ENCODE measurements at places on chromosomes 6 and 20.
A peak's percentile ranks its signal among the peaks of the same experiment; 100 is the strongest.

DNA sequence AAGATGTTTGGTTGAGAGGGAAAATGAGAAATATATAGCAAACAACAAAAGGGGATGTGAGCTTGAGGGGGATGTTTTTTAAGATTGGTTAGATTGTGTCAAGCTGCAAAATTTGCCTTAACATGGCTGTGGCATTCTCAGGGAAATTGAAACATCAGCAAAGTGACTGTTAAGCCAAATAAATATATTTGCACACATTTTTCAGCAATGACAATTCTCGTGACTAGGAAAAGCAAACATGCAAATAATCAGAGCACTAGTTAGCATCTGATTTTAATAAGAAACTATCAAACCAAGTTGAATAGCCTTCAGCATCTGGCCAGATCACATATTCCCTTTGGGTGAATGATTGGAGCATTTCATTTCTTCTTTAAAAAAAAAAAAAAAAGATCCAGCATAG lies 262.8 kb downstream of the TBC1D7 start:
- peak; percentile 14 for DNase-seq

DNA sequence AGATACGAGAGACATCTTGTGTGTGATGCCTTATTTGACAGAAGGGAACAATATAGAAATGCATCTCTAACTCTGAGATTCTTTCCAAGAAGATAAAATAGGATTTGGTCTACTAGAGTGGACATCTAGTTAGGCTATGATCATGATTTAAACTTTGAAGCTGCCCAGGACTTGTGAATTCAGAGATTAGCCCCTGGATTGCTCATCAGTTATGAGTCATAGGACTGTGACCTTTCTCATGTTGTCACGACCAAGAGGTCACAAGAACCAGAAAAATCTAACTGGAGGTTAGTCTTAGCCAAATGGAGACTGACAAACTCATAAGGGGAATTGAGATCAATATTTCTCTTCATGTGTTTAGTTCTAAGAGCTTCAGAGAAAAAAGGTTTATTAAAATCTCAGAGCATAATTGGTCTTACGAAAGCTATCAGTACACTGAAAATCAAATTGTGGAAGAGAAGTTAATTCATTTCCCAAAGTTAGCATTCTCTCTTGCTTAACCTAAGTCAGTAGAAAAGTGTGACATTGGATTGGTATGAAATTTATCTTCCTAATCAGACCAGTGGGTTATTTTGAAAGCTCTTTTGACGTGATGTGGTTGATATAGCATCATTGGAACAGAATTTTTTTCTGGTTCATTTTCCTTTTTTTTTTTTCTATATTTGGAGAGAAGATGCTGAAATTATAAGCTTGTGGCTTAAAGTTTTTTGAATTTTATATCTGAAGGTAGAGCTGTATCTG lies 245.7 kb downstream of the RNF144B start:
- no peak for DNase-seq

- no peak for DNase-seq
Measured at GRCh38 chr6:165877192-165877591, 214.2 kb upstream of the PDE10A start.

- DNase-seq = no peak
Measured at GRCh38 chr6:76592566-76592965, 520.1 kb upstream of the IMPG1 start.

GRCh38 chr20:33981964-33982363 lies 11.7 kb upstream of the RALY start:
- DNase-seq = no peak

DNA sequence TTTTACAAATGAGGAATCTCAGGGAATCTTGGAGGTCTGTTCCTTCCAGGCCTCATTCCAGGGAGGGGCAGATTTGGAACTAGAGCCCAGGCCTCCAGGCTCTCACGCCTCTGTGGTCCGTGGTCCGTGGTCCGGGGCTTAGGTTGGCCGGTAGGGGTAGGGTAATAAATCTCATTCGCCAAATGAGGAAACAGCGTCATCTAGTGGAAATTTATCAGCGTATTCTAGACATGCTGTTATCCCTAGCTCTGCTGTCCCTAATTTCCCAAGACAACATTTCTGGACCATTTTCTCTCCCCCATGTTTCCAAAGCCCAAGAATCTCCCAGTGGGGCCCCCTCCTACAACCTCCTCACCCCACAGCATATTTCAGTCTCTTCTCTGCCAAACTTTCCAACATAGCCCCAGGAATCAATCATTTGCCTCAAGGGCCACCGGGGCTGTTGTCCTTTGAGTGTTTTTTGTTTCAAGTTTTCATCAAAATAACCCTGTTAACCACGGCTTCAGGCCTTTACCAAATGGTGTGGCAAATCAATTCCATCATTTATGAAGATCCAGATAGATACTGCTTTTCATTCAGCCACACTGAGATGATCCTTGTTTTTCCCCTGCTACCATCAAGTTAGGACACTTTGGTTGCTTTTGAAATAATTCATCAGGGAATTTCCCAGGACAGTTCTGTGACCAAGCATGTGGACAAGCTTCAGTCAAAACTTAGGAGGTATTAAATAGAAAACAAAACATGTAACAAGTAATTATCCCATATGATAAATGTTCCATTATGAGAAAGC lies 126.8 kb downstream of the ALDH8A1 start:
- DNase-seq = peak; percentile 86

DNA sequence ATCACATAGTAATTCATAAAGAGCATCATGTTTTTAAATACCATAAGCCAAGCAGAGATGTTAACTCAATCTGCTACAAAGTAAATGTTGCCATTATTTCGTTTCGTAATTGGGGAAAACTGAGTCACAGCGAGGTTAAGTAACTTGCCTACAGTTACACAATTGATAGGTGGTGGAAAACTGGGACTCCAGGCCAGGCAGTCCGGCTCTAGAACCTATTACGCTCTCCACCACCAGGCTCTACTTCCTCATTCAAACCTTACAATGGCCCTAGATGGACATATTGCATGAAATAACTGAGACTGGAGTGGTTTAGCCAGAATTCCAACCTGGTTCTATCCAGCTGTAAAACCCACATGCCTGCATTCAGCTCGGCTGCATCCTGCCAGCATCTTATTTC lies 58.2 kb downstream of the LINC00237 start:
- no peak for DNase-seq

DNA sequence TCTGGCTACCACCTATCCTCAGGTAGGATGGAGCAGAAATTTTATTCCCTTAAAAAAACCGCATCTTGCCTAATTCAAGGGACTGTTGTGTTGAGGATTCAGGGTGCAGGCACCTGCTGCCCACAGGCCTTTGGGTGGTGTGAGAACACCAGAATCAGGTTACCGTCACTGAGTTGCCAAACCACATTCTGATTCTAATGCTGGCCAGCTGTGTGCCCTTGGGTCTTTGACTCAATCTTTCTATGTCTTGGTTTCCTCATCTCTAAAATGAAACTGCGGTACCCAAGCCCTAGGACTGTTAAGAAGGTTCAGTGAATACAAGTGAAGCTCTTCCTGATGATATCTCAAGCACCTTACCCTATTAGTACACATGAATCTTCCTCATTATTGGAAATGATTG lies 827.3 kb downstream of the DHX35 start:
- no peak for DNase-seq

DNA sequence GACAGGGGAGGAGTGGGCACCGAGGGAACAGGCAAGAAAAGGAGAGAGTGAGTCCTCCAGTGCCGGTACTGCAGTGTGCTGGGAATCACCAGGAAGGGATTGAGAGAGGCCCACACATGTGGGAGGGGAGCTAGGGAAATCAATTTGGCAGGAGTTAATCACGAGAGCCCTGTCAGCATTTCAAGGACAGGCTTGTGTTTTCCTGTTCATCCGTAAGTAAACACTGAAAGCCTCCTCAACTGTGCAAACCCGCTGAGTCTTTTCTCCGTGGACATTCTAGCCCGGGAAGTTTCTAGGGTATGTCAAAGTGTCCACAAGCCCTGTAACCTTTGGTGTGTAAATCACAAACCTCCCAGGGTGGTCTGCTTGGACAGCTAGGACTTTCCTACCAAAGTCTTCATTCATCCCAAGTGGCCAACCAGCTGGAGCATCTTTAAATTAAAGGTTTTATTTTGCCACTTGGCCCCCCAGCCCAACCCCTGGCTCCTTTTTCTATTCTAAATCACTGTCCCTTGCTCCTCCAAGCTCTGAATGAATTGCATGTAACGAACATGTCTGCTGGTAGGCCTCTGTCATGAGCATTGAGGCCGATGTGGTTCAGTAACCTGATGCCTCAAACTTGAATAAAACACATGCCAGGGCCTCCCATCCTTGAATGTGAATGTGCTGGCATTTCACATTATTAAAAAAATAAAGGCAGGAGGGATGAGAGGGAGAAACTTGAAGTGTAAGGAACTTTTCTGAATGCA lies 149.1 kb downstream of the ZNF217 start:
- no peak for DNase-seq

Data from GM03348 (cell line).